ENCODE measurements at places on chromosomes 4 and X. TPM values are rescaled to one million over a fixed set of nuclear protein-coding genes. Genes with fewer than 3 reads are reported as not detected.

UGT2B17 gene
- not detected for polyA plus RNA-seq

- DNase-seq, result no peak
These were observed 87.7 kb upstream of the MAP3K15 start for GRCh38 chrX:19602866-19603622.

DNA sequence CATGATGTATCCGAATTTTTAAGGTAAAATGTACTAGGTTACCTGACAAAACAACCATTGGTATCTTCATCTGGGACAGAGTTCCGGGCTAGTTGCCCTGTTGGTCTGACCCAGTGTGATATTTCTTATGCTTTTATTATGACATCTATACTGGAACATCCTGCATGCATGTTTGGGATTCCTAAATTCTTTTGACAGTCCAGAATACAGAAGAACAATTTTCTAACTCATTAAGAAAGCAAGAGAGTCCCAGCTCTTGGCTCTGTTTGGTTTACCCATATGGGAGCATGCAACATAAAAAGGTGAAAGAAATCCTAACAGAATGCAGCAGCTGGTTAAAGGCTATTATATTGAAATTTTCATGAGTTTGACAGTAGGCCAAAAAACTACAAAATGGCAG, 247.7 kb upstream of the FTHL17 start:
- DNase-seq, result no peak

DNA sequence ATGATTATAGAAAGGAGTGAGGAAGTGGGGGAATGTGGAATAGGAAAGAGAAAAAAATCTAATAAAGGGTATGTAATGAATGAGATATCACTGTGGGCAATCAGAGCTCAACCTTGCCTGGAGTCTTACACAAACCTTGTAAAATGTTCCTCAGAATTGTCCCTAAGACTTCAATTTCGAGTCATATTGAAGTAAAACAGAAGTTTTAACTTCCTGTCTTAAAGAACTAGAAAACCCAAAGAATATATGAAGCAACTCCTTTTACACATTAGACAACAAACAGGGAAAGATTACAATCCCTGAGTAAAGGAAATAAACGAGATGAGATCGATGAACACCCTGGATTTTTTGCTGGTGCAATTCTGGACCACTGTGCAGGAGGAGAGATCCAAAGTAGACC, 18.0 kb downstream of the CXCL2 start:
- DNase-seq, result no peak

UTP14A gene
- 25.0 TPM for polyA plus RNA-seq
